Cortex of kidney (tissue), 1 donor: ENCODE measurements at places on chromosomes 13 and 19.

GRCh38 chr19:4088975-4089374 lies 22.3 kb upstream of the ZBTB7A start:
- no peak for DNase-seq

DNA sequence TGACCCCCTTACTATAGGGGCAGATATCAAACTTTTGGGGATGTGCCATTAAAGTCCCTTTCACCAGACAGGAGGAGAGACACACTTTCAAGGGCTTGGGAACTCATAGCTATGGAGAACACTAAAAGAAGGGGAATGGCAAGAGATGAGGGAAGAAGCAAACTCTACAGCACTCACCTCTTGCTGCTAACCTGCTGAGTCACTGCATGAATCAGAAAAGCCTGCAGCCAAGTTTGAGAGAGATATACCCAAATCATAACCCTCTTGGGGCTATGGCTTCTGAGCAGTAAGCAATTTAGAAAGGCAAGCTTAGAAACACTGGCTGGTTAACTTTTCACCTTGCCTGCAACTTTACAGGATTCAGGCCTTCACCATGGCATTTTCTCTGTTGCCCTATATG lies 1028.0 kb downstream of the UQCRFS1 start:
- DNase-seq: no peak

DNA sequence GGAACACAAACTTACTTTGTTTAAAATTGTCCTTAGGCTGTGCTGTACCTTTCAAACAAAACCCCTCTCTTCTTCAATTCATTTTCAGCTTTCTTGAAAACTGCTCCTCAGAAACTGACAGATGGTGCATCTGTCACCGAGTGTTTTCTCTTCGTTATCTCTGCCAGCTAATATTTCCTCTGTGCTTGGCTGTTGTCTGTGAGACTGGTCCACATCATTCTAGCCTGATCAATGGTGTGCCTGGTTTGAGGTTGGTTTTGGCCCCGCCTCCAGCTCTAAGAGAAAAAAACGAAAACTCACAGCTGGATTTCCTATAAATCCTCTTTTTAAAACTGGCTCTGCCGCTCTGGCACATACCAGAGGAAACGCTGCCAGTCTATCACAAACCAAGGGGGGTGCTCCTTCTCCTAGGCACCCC lies 79.7 kb downstream of the STARD13 start:
- DNase-seq: no peak

- DNase-seq: no peak
Observed at GRCh38 chr13:76609643-76610042, 276.6 kb downstream of the KCTD12 start.

DNA sequence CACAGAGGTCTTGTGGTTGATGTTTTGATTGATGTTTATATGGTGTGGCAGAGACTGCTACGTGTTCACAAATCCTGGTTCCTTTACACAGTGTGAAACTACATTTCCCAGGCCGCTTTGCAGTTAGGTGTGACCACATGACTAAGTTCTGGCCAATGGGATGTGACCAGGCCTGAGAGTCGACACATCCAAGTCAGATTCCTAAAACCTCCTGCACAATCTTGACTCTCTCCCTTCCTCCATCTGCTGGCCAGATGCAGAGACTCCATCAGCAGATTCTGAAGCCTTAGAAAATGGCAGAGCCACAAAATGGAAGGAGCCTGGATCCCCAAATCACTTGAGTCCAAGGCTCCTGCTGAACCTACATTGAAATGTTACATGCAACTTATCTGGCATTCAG lies 12.6 kb downstream of the CD37 start:
- DNase-seq: no peak

DNA sequence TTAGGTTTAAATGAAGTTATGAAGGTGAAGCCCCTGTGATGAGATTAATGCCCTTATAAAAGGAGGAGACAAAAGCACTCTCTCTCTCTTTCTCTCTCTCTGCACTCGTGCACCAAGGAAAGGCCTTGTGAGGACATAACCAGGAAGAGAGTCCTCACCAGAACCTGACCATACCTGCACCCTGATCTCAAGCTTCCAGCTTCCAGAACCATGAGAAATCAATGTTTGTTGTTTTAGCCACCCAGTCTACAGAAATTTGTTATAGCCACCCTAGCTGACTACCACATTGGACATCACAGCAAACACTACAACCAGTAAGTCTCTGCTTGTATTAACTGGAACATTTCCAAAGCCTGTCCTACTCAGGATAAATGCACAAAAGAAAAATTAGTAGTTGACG lies 34.7 kb upstream of the WDFY2 start:
- DNase-seq: no peak

- DNase-seq: no peak
Observed at GRCh38 chr13:86474971-86475370, 675.8 kb upstream of the SLITRK6 start.

- DNase-seq: no peak
Observed at GRCh38 chr19:11257846-11258380, 4.4 kb downstream of the DOCK6 start.

DNA sequence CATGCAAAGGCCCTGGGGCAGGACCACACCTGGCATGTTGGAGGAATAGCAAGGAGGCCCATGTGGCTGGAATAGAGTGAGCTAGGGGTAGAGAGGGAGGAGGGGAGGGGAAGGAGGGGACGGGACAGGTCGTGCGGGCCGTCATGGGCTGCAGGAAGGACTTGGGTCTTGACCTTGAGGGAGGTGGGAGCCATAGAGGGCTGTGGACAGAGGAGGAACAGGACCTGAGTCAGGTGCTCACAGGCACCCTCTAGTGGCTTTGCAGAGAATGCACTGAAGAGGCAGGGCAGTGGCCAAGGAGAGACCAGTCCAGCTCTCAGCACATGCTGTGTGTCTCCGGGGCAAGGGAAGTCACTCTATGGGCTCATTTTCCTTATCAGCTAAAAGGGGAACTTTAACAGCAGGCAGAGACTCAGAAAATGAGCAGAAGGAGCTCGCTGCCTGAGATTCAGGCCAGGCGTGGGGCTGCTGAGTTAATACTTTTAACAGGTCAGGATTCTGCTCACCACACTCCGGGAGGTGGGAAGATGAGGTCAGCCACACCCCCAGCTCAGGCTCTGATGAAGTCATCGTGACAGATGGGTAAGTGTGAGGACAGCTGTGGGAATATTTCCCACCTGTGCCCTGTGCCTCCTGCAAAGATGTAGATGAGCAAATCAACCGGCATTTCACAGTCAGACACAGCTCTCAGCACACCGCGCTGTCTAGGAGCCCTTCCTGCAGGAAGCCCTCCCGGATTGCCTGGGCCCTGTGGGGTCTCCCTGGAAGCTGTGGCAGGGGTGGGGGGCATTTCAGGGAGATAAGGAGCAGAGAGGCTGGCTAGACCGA lies 6.0 kb upstream of the TNFAIP8L1 start:
- DNase-seq: no peak

DNA sequence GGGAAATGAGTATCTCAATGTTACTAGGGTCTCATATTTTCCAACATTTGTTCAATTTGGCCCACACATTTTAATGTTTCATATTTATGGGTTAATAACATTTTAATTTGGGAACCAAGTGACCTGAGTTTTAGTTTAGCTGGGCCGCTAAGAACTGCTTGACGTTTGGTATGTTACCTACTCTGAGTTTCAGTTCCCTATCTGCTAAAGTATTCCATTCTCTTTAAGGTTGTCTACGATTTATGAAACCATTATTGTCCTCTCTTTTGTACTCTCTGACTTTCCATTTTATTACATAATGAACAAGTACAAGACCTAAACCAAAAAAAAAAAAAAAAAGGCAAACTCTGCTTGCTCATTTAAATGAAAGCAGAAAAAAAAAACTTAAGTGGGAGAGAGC lies 89.9 kb downstream of the FGF14 start:
- DNase-seq: no peak

DNA sequence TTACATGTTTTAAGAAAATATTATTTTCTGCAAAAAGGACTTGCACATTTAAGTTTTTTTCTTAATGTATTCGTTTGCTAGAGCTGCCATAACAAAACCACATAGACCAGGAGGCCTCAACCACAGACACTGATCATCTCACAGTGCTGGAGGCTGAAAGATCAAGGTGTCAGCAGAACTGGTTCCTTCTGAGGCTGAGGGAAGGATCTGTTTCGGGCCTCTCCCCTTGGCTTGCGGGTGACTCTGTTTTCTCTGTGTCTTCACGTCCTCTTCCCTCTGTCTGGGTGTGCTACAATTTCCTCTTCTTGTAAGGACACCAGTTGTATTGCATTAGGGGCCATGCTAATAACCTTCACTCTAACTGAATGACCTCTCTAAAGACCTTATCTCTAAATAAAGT lies 364.2 kb downstream of the IRS2 start:
- DNase-seq: no peak

GRCh38 chr13:34762312-34762711 lies 179.8 kb upstream of the NBEA start:
- no peak for DNase-seq

- no peak for DNase-seq
Observed at GRCh38 chr13:39023761-39024160, 14.1 kb downstream of the PROSER1 start.

- DNase-seq: no peak
Observed at GRCh38 chr13:111539791-111540446, 219.5 kb downstream of the TEX29 start.

GRCh38 chr19:38744298-38744681 lies at the start of gene CAPN12:
Gene CAPN12, minus strand, starts transcription at chr19:38744474. Its CDS starts 309 bp downstream, at chr19:38744165.
- no peak for DNase-seq

DNA sequence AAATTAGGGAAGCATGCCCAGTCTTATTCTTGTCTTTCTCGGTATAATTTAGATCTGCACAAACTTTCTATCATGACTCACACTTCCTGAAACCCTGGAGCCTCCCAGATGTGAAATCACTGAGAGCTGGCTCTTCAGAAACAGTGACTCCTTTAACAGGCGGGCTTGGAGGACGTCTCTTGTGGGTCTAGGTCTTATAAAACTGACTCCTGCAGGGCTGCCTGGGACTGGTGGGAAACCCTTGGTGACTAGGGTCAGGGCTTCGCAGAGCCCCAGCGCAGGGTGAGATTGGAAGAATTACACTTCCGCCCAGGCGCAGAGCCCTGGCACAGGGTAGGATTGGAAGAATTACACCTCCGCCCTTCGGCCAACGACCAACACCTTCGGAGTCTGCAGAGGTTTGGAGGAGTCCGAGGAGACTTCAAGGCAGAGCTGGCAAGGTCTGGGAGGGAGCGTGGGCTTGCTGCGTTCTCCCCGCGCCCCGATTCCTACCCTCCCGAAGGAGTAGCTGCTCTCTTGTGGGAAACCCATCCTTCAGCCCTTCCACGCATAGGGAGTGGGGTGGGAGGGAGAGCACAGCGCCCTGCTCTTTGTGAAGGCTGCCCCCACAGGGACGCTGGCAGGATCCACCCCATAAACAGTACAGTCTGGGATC lies 43.4 kb upstream of the MAP3K10 start:
- DNase-seq: no peak

GRCh38 chr13:53499576-53500133 lies 471.0 kb downstream of the OLFM4 start:
- no peak for DNase-seq

DNA sequence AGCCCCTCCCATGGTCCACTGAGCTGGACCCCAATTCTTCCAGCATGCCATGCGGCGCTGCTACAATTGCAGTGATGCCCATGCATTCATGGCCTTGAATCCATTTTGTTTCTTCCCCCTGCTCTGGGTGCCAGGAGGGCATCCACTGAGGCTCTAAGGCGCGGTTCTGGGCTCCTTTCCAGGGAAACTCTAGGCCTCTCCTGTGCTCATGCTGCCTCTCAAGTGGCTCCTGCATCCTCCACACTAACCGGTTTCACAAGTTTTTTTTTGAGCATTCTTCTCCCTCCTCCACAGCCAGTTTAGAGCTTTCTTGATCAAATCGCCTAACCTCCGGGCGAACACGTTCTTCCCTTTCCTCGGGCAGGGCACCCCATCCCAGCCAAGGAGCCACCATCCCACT lies 69.1 kb upstream of the FLT1 start:
- DNase-seq: no peak

DNA sequence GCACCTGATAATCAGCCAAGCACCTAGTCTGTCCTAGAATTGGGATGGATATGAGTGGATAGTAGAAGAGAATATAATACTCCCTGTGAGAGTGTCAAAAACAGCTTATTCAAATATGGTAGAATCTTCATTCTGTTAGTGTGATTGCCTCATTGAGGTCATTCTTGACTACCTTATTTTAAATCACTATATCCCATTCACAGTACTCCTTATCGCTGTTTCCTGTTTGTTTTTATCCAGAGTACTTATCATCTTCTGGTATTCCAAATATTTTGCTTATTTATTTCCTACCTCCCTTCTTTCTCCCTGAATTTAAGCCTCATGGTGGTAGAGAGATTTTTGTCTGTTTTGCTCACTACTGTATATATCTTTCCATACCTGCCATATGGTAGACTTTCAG lies 9.9 kb downstream of the NDFIP2 start:
- DNase-seq: no peak

DNA sequence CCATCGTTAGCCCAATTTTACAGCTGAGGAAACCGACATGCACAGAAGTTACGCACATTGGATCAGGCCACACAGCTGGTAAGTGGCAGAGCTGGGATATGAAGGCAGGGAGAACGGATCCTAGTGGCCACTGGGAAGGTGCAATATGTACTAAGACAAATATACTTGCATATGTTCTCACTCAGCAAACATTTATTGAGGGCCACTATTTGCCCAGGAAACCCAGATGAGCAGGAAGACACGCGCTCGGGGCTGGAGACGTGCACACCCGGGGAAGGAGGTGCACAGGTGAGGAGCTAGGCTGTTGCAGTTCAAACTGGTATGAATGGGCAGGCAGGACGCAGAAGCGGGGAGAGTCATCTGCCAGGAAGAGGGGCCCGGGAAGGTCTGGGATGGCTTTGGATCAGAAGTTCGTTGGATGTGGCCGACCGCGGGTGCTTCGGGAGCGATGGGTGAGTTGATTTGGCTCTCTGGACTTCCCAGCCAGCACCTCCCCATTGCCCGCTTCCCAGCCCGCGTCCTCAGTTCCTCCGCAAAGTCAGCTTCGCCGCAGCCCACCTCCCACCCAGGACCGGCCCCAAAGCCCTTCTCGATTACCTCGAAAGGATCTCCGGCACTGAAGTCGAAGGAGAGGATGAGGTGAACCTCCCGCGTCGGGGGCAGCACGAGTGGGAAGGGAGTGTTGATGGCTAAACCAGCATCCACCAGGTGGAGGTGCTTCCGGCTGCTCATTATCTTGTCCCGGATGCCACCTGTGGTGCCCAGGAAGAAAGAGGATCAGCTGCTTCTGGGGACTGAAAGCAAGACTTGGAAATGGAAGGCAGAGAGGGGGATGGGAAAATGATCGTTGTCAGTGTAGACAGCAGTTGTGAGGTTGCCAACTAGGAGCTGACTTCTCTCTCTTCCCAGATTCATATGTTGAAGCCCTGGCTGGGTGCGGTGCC lies 17.8 kb upstream of the CABP5 start:
- no peak for DNase-seq
